Left cardiac atrium (tissue), 4 donors: ENCODE measurements at places on chromosomes 7 and 10. TPM values are rescaled to one million over a fixed set of nuclear protein-coding genes. Genes with fewer than 3 reads are reported as not detected.

DNA sequence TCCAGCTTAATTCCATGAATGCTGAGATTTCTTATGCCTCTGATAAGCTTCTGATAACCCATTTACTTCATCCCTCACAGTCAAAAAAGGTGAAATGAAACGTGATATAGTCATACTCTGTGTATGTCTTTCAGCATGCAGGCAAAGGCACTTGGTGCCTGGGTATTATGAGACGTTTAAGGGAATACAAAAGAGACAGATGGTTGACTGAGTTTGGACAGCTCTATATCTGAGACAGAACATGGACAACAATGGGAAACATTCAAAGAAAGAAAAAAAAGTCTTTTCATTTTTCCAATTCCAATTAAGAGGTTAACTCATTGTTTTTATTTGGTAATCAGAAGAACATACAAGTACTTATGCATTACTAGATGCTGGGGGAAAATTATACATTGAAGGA, 96.2 kb downstream of the PPP1R17 start:
- no peak for DNase-seq

- no peak for DNase-seq
These were observed 380.7 kb downstream of the DNAJB6 start for GRCh38 chr7:157717211-157718174.

DNA sequence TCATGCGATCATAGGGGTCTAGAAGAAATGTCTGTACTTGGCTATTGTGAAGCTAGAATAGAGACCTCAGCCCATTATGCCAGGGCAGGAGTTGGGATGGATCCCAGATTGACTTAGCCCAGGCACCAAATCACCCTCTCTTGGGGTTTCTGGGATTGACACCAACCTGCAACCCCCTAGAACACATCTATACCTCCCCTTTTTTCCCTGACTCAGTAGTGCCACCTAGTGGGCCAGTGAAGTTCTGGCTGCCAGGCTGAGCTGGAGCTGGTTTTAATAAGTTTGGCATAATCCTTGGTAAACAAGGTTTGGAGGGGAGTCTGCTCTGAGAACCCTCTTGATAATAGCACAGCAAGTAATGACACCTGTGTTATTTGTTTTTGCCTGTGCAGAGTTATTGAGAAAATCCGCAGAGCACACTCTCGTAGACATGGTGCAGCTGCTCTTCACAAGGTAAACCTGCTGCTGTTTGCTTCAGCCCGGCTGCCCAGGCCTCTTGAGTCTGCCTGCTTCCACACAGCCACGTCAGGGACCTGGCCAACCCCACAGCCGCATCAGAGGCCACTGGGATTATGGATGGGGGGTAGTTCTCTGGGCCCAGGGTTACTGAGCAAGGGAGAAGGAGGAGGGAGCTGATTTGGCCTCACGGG, 43.3 kb upstream of the NFKB2 start:
- peak; percentile 44 for DNase-seq

DNA sequence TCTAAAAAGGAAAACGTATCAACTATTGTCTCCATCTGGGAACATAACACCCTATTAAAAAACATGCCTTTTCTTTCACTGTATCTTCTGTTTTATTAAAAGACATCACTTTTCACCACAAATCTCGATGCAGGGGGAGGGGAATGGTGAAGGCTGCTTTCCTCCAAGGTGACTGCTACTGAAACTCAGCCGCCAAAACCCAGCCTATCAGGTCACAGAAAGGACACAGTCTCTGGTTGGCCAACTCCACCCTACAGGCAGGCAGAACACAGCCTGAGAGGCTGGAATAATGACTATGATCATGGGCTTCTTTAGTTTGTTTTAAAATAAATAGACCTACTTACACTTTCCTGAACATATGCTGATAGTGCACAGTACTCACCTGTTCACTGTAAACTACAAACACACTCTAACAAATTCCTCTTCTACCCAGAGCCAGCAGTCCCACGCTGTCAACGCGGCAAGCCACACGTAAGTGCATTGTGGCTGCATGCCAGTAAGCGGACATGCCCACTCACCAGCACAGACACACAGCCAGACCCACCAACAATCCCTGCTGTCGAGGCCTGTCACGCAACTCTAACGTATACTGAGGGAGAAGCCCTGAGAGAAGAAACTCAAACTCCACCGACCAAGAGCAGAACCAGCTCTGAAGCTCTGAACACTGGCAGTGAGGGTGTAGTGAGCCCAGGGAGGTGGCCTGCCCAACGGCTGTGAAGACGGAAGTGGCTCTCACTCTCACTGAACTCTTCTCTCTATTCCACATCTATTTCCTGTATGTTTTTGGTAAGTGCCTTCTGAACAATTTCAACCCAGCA, 41.8 kb downstream of the NCAPG2 start:
- no peak for DNase-seq

- DNase-seq = no peak
These were observed 18.7 kb downstream of the PRSS2 start for GRCh38 chr7:142789441-142789840.

DNA sequence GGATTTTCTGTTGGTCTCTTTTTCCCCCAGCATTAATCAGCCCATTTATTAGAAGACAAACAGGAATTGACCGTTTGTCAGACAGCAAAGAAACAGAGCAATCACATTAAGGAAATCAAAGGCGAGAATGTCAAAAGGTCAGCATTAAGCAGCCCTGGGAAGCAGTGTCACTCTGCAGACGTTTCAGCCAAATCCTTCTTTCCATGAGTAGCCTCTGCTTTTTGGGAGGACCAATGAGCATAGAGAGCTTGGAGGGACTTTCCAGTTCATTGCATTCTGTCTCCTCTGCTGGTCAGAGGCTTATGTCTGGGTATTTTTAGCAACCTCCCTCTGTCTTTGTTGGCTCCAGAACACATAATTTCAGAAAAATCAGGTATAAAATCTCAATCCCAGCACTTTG, 481.4 kb downstream of the GALNT17 start:
- no peak for DNase-seq

GRCh38 chr10:28180654-28181053, 122.2 kb downstream of the MPP7 start:
- DNase-seq = no peak

The PRLHR gene
- total RNA-seq = not detected

The SLC18A2 gene
- total RNA-seq = 0.13 TPM

The SOSTDC1 gene
- 8.0 TPM for total RNA-seq

The LIPA gene
- total RNA-seq = 45.7 TPM

The ATP6V0A4 gene
- not detected for total RNA-seq

The SRRT gene
- total RNA-seq = 65.1 TPM

The EPDR1 gene
- total RNA-seq = 19.2 TPM
